NCI-H446 treated with DMSO at 0.1 percent for 48 hours (cell line): ENCODE measurements at places on chromosomes 1 and 21.
A peak's percentile ranks its signal among the peaks of the same experiment; 100 is the strongest.

DNA sequence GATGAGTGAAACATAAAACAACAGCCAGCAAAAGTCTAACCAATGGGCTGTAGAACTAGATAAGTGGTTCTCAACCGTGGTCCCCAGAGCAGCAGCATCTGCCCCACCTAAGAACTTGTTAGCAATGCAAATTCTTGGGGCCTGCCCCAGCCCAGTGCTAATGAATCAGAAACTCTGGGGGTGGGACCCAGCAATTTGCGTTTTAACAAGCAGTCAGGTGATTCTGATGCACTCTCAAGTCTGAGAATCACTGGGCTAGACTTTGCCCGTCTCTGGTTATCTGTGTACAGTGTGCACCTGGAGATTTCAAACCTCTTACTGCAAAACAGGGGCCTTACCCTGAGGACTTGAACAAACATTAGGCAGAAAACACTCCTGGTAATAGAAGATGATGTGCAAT, 66.5 kb downstream of the PLXNA2 start:
- no peak for DNase-seq

- DNase-seq = no peak
Measured at GRCh38 chr1:83103341-83103740, 895.6 kb downstream of the TTLL7 start.

GRCh38 chr21:46165098-46165497, 9.7 kb upstream of the FTCD start:
- DNase-seq = no peak

GRCh38 chr1:111209622-111210021, 9.2 kb upstream of the DENND2D start:
- no peak for DNase-seq

DNA sequence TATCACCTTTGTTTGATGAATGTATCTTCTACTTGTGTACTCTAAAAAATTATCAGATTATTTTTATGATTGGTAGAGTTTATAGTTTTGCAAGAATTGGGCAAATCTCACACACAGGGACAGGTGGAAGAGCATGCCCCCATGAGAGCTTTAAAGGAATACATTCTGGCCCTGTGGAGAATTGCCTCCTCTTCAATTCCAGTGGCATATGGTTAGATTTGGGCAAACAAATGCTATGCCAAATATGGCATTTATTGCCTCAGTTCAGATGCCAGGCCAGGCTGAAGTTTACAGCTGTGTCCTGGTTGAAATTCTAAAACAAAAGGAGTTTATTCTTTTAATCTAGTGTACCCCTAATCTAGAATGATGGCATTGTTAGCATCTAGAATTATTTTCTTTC, 162.4 kb upstream of the CACYBP start:
- DNase-seq = peak; percentile 40

DNA sequence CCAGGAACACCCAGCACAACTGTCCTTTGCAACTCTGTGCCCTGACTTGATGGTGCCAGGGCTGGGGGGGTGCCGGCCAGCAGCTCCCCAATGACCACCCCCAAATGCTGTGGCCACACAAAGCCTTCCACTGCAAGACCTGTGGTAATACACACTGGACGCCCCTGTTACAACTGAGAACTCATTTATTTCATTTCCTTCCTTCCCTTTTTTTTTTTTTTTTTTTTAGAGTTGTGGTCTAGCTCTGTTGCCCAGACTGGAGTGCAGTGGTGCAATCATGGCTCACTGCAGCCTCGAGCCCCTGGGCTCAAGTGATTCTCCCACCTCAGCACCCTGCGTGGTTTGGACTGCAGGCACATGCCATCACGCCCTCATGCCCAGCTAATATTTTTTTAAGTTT, 25.2 kb downstream of the TP73 start:
- DNase-seq = no peak

GRCh38 chr1:63946866-63947491, 173.2 kb downstream of the ROR1 start:
- DNase-seq = peak; percentile 66

GRCh38 chr1:227792216-227793078, 23.0 kb upstream of the PRSS38 start:
- no peak for DNase-seq

DNA sequence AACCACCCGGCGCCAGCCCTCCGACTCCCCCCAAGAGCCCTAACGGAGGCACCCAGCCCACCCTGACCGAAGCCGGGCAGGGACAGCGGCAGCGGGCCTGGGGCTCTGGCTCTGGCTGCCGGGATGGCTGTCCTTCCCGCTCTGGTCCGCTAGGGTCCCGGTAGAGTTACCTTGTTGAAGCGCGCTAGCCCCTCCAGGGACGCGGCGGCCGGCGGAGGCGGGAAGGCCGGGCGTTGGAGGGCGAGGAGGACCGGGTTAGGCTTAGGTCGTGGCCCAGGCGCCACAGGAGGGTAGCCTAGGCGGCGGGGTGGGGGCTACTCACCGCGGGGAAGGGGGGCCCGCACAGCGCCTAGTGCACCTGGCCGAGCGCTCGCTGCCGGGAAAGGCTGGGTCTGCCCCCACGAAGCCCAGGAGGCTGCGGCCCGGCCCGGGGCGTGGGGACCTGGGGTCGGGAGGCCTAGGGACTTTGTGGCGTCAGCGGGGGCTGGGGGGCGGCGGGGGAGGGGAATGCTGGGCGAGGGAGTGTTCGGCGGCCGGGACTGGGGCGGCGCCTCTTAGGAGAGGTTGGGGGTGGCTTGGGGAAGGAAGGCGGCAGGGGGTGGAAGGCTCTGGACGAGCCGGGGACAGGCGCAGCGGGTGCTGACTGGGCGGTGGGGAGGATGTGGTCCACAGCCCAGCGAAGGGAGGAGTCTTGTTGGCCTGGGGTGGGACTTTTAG, at the start of gene TRIM17:
TRIM17 (minus strand) TSS at position 645 of the 717 bp plus-strand sequence. CDS start 1,789 bp downstream, outside the sequence.
- no peak for DNase-seq

GRCh38 chr1:178120088-178120487, 26.2 kb downstream of the RASAL2 start:
- no peak for DNase-seq

DNA sequence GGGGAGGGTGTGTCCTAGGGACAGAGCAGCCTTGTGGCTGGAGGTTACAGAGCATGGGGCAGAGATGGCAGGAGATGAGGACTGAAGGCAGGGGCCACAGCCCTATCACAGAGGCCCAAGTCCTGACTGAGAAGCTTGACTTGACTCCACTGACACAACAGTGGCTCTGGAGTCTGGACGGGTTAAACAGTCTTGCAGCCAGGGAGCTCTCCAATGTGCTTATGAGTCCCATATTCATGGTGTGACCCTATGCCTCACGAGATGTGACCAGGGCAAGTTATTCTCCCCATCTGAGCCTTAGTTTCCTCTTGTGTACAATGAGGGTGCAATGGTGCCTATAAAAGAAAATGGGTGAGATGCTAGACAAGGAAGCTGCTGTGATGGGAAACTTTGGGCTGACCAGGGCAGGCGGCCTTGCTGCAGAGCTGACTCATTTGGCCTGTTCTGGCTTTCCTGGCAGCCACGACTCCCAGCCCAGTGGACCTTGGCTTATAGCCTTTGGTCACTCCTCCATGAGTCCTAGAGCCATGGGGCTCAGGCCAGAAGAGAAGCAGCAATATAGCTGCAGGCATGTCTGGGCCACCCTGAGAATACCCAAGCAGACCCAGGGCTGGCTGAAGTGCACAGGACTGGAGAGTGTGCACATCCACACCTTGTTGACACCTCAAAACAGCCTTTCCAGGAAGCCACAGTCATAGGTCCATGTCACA, 2.8 kb upstream of the TTC22 start:
- DNase-seq = no peak

DNA sequence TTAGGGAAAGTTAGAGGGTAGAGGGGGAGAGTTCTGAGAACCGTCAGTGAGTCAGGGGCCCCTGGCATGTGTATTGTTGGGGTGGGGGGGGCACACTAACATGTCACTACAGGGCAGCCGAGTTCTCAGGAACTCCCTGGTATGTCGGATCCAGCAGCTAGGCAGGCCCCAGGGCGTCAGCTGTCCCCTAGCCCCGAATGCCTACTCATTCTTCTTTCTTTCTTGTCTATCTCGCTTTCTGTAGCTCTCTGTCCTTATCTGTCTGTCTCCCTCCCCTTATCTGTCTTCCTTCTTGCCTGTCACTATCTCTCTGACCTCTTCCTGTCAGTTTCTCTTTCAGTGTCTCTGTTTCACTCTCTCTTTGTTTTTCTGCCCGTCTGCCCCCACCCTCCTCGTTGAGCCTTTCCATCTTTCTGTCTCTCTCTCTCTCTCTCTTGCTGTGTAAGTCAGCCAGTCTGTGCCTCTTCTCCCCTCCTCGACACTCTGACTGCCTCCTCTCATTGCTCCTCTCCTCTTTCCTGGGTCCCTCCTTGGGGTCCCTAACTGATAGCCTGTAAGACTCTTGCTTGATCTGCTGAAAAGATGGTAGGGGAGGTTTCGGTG, 2.4 kb downstream of the NTRK1 start:
- no peak for DNase-seq

GRCh38 chr1:24085546-24085945, 26.4 kb downstream of the MYOM3 start:
- no peak for DNase-seq

GRCh38 chr1:202310746-202311145, 31.0 kb downstream of the UBE2T start:
- DNase-seq = no peak

DNA sequence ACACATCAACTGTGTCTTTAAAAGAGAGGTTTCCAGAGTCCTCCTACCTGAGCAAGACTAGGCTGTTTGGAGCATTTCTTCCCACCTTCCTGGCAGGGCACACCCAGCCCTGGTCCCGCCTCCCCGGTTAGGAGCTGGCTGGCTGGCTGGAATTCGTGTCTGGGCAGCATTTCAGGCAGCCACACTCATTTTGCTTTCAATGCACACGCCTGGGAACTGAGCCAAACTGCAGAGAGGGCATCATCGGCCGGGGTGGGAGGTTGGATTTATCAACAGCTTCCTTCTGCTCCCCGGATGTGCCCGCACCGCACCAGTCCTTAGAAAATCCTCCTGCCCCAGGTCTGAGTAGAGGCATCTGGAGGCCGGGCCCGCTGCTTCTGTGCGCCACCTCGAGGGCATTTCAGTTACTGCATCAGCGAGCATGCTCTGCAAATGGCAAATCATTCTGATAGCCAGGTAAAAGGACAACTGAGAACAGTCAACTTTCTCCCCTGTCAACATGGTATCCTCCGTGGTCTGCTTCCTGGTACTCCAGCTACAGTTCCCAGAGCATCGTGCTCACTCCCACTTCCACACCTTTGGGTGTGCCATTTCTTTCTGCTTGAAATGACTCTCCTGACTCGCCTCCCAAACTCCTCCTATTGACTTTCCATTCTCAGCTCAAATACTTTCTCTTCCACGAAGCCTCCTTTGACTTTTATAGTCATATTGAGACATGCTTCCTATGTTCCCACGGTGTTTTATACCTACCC, 20.6 kb downstream of the TCEA3 start:
- peak; percentile 99 for DNase-seq

GRCh38 chr1:202072211-202072765, 50.4 kb upstream of the GPR37L1 start:
- no peak for DNase-seq

DNA sequence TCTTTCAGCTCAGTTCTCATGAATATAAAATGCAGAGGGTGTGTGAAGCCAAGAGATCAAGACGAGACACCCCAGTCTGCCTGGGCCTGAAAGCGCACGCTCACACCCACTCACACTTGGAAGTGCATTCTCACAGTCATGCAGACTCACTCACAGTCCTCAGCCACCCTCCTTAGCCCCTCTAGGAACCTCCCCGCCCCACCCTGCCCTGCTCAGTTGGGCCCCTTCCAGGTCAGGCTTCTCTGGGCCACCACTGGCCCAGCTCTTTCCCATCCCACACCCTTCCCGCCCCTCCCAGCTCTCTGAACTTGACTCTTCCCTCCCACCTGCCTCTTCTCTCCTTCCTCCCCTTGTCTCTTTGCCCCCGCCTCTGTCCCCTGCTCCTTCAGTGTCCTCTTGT, 93.8 kb downstream of the EPHB2 start:
- DNase-seq = no peak

GRCh38 chr1:71835442-71835813, 446.9 kb downstream of the NEGR1 start:
- no peak for DNase-seq

GRCh38 chr1:117605164-117605773, 579 bp upstream of the TENT5C start:
- no peak for DNase-seq

- DNase-seq = no peak
Measured at GRCh38 chr1:234716908-234717375, 107.0 kb upstream of the IRF2BP2 start.

- DNase-seq = no peak
Measured at GRCh38 chr1:119929643-119930315, 33.5 kb upstream of the ADAM30 start.

DNA sequence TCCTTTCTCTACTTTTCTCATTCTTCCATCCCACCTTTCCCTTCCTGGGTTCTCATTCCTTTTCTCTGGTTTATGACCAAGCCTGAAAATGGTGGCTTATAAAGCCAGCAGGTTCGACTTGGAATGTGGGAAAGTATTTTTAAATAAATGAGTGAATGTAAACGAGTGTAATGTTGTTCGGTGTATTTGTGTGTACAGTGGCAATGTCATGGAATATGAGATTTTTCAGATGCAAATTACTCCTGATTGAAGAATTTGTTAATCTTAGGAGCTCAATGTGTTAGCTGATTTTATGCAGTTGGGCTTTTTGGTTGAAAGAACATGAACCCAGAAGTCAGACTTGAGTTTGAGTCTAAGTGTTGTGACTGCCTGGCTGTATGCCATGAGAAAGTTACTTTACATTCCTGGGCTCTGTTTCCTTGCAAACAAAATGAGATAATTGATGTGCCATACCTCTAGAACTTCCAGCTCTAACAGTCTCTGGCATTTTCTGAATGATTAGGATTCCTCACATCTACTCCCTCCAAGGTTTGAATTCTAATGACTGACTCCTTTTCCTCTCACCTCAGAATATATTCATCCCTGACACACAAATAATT, 6.6 kb downstream of the SGIP1 start:
- DNase-seq = no peak

- DNase-seq = no peak
Measured at GRCh38 chr1:227766653-227767277, 31.5 kb downstream of the SNAP47 start.

- DNase-seq = no peak
Measured at GRCh38 chr21:43825936-43826622, 36.7 kb downstream of the RRP1 start.

- DNase-seq = no peak
Measured at GRCh38 chr1:85496941-85497582, 32.1 kb upstream of the DDAH1 start.

GRCh38 chr1:234244482-234244881, 128.8 kb upstream of the COA6 start:
- no peak for DNase-seq

DNA sequence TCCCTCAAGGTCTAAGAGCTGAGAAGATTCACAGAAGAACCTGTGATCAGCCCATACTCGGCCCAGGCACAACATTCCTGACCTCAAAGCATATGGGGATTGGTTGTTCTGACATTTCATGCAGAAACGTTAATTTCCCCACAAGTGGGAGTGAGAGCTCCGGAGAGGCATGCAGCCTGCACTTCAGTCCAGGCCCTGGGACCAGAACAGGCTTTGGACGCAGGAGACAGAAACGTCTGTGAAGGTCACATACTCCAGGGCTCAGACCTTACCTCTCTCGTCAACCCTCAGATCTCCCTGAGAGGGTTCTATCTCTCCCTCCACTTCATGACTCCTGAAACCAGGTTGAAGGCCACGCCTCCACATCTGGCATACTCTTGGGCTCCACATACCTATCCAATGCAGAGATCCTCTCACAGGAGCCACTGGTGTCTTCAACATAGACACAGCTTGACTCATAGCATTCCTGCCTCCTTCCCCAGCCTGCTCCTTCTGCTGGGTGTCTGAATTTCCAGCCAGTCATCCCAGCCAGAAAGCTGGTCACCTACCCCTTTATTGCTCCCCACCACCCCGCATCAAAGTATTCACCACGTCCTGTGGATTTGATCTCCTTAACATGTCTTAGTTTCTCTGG, 149.2 kb downstream of the OMA1 start:
- no peak for DNase-seq
